ENCODE measurements at places on chromosomes 12 and 14.

DNA sequence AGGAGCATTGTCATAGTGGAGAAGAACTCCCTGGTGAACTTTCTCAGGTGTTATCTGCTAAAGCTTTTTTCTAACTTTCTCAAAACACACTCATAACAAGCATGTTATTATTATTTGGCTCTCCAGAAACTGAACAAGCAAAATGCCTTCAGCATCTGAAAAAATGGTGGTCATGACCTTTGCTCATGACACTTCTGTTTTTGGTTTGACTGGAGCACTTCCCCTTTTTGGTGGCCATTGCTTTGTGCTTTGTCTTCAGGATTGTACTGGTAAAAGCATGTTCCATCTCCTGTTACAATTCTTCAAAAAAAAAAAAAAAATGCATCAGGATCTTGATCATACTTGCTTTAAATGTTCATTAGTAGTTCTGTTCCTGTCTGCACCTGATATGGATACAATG lies 1241.6 kb upstream of the USP15 start:
- DNase-seq, result no peak

- DNase-seq, result no peak
These were observed 147.8 kb downstream of the ATXN7L3B start for GRCh38 chr12:74685385-74685784.

- DNase-seq, result peak; percentile 42
These were observed 68.5 kb upstream of the CAPRIN2 start for GRCh38 chr12:30823156-30823699.

GRCh38 chr14:68684466-68685418 lies 108.1 kb downstream of the ZFP36L1 start:
- no peak for DNase-seq

DNA sequence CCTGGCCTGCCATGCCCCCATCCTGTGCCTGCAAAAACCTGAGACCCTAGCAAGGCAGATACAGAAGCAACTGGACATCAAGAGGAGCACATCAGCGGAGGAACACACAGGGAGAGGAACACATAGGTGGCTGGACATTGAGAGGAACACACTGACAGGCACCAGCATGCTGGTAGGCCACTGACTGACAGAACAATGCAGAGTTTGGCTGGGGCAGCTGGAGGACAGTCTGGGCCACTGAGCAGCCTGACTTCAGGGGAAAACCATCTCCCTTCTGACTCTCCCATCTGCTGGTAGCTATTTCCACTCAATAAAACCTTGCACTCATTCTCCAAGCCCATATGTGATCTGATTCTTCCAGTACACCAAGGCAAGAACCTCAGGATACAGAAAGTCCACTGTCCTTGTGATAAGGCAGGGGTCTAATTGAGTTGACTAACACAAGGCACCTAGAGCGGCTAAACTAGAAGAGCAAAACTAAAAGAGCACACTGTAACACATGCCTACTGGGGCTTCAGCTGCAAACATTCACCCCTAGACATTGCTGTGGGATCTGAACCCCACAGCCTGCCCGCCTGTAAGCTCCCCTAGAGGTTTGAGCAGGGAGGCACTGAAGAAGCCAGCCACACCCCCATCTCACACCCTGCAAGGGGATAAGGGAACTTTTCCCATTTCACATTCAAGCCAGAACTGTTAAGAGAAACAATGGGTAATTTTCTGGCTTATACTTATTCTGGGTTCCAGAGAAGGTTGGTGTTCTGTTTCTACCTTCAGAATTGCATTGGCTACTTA lies 22.1 kb downstream of the CLECL1 start:
- DNase-seq, result no peak

DNA sequence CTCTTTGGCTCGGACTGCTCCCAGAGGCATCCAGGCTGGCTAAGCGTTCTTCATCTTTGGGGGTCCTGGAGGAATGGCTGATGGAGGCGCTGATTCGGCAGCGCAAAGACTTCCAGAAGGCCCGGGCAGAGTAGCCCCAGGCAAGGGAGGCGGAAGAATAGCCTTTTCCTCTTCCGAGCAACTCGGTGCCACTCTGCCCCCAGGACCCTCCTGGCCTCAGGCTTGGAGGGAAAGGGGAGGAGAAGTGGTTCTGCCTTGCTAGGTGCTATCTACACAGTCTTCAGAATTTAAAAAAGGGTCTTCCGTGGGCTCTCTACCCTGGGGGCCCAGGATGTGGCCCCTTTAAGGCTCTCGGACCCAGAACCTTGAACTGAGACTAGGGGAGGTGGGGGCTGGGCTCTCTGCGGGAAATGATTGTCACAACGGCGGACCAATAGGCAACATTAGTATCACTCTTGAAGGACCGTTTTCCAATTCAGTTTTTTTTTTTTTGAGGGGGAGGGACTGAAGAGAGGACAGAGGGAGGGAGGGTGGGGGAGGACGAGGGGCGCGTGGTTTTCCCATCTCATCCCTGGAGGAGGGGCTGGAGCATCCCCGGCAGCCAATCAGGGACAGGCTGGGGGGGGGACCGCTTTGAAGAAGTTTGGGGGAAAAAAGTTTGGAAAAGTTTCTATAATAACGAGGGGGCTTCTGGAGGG lies at the start of gene NFATC4:
NFATC4 (plus strand) TSS at position 671 of the 698 bp plus-strand sequence. CDS start 157 bp downstream, outside the sequence.
- DNase-seq, result peak; percentile 15
